AG10803 (cell line): ENCODE measurements at places on chromosomes 7 and 10.

DNA sequence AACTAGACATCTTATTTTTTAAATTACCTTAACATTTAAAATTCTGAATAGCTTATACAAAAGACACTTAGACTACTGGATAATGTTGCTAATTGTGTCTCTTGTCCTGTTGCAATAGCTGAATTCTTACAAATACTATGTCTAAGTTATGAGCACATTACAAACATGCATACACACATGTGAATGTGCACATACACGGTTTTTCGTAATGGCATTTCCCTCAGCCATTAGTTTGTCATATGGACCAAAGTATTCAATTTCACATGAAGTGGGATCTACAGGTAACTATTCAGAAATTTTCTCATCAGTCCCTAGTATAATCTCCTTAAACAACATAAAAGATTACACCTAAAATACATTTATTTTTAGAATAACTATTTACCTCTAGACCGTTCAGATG lies 178.6 kb upstream of the BET1 start:
- DNase-seq, result peak; percentile 21

GRCh38 chr7:91526404-91526803 lies 262.2 kb downstream of the FZD1 start:
- no peak for DNase-seq

GRCh38 chr7:2843711-2844152 lies 376 bp downstream of the GNA12 start:
- DNase-seq, result peak; percentile 42

- DNase-seq, result peak; percentile 11
These were observed 124.5 kb downstream of the SLC16A9 start for GRCh38 chr10:59585046-59585700.

- no peak for DNase-seq
These were observed 359.8 kb upstream of the LRRTM3 start for GRCh38 chr10:66565999-66566398.

- DNase-seq, result no peak
These were observed 85.5 kb upstream of the GNA12 start for GRCh38 chr7:2929321-2930201.

- DNase-seq, result no peak
These were observed 46.6 kb downstream of the PRKAG2 start for GRCh38 chr7:151830121-151830830.

DNA sequence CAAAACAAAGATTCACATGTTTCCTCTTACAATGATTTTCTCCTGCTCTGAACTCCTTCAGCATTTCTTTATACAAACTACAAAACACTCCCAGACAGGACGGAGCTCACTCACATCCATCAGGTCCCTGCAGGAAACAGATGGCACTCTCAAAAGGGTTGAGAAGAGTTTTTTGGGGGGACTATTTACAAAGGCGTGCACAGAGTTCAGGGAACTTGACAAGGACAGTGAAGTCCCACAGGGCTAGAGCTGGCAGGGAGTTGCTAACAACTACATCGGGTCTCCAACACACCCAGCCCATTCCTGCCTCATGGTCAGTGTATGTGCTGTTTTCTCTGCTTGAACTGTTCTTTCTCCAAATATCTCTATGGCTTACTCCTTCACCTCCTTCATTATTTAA lies 24.7 kb upstream of the YAE1 start:
- DNase-seq, result no peak

GRCh38 chr10:47288236-47288635 lies 11.8 kb upstream of the GDF10 start:
- no peak for DNase-seq

DNA sequence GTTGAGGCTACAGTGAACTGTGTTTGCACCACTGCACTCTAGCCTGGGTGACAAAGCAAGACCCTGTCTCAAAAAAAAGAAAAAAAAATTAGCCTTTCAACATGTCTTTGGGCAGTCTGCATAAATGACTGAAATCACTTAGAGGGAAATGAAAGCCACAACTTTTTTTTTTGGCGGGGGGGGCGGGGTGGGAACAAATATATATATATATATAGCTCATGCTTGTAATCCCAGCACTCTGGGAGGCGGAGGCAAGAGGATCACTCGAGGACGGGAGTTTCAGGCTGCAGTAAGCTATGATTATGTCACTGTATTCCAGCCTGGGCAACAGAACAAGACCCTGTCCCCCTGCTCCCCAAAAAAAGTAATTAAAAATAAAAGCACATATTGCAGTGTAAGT lies 23.4 kb upstream of the MICU1 start:
- no peak for DNase-seq

DNA sequence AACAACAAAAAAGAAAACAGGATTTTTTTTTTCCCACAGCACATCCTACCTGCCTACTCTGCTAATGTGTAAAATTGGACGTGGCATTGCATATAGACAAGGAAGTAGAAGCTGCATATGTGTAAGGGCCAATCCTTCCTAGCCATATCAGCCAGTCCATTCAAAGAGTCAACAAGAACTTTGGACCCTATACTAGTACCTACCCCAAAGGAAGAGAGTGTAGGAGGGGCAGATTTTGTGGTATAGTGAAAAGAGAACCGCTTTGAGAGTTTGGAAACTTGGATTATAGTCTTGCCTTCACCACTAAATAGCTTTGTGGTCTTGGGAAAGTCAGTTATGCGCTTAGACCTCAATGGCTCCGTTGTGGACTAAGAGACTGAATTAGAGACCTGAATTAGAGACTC lies 12.1 kb upstream of the MCU start:
- no peak for DNase-seq

- DNase-seq, result no peak
These were observed 48.7 kb upstream of the CNTNAP2 start for GRCh38 chr7:146067880-146068279.

GRCh38 chr7:22143491-22143890 lies 197.8 kb upstream of the CDCA7L start:
- DNase-seq, result no peak

DNA sequence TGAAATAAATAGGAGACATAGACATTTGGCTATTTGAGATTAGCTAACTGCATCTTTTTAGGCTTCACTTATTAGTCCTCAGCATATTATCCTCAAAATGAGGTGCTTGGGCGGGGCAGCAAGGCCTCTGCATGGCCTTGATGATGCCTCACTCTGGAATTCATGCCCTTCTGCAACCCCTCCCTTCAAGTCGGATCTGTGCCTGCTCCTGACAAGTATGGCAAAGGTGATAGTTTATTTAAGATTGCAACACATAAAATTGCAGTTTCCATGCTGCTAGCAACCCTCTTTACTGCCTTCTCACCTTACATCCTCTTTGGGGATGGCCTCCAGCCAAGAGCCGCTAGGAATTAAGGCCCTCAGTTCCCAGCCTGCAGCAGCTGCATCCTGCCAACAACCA lies 241.3 kb upstream of the ADARB2 start:
- no peak for DNase-seq

GRCh38 chr10:70272925-70273316 lies 10.9 kb downstream of the NPFFR1 start:
- peak; percentile 15 for DNase-seq

DNA sequence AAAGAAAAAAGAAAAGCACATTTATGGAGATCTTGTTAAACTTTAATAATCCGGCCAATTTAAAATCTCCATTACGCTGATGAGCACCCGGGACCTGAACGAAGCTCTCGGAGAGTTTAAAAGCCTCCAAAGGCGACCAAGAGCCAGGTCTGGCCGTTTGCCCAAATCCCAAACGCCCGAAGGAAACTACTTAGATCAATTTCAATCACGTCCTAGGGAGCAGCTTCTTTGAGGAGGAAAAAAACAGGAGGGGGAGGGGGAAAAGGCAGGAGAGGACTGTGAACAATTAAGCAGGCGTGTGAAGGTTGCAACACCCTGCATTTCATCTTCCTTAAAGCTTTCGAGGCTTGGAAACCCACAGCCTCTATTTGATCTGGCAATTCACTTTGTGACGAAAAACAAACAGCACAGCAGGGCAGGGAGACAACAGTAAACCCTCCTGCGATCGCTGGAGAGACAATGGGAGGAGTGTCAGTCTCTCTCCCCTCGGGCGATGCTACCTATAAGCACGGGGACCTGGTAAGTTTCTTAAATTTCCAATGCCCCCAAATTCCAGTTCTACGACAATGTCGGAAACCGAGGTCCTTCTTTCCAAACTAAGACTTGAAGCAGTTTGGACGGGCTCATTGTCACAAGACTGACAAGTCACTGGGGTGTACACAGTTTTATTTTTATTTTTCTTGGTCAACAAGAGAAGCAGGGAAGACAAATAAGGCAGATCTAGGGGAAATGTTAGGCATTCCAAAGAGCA lies 1.2 kb downstream of the KLF6 start:
- DNase-seq, result peak; percentile 94

- DNase-seq, result peak; percentile 8
These were observed 171.9 kb downstream of the EBF3 start for GRCh38 chr10:129792141-129792540.

DNA sequence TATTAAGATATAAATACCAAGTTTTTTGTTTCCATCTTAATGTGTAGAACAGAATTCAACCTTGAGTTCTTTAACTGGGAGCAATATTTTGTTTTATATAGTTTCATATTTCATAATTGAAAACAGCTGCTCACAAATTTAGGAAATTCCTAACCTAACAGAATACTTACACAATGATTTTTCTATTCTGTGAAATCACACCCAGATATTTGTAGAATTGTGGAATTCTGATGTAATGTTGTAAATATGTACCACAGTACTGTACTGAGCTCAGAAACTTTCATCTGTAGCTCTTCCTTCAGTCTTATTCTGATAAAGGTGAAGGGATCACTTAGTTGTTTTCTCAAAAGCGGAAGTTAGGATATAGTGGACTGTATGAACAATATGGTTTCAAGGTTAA lies 143.4 kb upstream of the GLI3 start:
- DNase-seq, result peak; percentile 81

- DNase-seq, result no peak
These were observed 62.8 kb upstream of the NPS start for GRCh38 chr10:127486355-127486754.
